ENCODE measurements at places on chromosomes 2 and 18.

DNA sequence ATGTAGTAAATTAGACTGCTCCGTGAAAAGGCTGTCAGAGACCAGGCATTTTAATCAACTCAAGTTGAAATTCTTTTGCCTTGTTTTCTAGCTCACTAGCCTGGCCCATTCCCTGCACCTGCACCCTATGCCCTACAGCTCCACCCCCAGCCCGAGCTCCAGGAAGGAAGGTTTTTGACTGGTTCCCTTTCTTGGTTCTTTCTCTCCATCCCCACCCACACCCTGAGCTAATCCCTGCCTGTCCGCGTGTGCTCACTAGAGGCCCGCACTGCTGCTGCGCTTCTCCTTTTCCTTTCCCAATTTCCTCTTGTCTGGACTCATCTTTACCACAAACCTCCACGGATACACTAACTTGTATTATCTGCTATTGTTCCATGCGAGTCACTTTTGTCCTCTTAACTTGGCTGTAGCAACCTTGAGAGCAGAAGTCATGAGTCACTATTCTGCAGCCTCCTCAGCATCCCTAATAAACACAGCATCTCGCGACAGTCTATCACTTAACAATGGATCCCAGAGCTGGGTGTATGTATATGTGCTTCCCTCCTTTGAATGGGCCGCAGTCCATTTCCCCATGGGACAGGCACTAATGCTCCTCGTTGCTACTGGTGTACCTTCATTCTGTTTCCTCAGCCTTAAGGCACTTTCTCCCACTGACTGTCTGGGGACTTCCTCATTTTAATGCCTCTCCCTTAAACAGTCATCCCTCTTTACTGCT lies 36.5 kb downstream of the COLEC12 start:
- DNase-seq = no peak

DNA sequence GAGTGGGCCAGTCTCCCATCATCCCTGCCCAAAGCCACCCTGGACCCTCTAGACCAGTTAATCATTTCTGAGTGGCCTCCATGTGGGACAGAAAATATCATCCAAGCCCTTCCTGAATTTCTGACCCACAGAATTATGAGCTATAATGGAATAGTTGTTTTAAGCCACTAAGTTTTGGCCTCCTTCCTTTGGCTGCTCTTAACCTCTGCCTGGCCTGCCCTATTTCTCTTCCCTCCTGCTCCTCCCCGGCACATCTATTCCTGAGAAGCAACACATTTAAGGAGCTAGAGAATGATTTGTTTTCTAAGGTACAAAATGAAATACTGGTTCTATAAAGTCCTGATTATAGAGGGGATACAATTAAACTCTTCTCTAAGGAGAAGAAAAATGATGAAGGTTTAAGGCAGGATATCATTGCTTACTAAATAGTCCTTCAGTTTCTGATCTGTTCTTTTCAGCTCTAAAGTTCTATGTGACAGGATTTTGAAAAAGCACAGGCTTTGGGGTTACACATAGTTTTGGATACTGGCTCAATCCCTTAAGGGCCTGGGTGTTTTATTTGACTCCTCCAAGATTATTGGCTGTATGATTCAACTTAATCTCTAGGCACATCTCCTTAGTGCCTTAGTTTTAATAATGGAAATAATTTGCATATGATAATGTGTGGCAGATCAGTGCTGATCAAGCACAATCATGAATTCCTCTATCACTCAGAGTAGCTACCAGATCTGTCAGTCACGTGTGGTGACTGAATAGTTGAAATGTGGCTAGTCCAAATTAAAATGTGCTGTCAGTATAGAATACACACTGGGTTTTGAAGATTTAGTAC lies 240.3 kb downstream of the VAPA start:
- no peak for DNase-seq

- no peak for DNase-seq
Observed at GRCh38 chr2:32172870-32173269, 7.2 kb downstream of the SLC30A6 start.

- DNase-seq = peak; percentile 40
Observed at GRCh38 chr18:63439334-63439733, 17.1 kb upstream of the VPS4B start.

GRCh38 chr2:215144106-215144875 lies 5.9 kb upstream of the ABCA12 start:
- DNase-seq = no peak

DNA sequence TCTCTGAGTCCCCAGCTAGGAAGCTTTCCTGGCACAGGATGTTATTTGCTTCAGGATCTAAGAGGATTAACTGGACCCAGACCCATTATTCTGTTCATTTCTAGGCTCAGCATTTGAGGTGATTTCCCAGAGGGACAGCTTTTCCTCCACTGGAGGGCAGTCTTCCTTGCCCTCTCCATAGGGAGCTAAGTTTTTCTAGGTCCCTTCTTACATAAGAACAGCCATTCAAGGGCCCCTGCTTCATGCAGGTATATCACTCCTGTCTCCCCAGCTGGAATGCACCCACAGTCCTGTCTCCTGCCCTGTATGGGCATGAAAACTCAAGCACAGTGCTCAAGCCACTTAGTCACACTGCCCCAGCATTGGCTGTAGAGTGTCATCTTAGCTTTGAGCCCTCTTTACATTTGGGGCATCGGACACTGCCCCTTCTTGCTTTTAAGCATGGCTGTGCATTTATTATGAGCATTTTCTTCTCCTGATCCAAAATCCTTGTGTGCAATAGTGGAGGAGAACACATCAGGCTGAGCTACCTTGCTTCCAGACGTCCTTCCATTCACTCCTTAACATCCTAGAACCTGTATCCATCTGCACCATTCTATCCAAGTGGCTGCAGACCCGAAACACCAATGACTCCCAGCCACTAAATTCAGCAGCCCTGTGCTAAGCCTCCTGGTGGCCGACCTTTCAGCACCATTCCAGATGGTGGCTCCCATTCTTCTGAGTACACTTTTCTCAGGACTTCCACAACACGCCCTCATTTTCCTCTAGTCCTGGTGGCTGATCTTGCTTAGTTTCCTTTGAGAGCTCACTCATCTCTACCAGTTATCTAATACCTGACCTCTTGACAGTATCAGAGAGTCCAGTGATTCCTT lies 80.0 kb downstream of the COPS8 start:
- no peak for DNase-seq

- peak; percentile 78 for DNase-seq
Observed at GRCh38 chr18:79394534-79395307, 1.0 kb upstream of the NFATC1 start.

- no peak for DNase-seq
Observed at GRCh38 chr2:153391131-153391530, 87.4 kb downstream of the RPRM start.

DNA sequence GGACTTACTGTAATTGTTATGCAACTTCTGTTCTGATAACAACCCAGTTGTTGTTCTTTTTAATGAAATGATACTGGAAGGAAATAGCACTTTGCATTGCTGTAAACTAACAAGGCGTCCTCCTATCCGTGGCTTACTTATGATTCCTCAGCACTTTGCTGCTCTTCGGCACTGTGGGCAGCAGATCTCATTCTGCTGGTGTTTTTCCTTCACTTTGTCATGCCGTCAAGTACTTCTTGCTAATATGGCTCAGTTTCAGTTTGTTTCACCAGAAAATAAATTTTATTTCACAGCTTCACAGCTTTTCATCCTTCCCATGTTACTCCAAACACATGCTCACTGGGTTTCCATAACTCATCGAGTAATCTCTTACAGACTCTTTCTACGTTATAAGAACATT lies 289.3 kb downstream of the MEIS1 start:
- no peak for DNase-seq

DNA sequence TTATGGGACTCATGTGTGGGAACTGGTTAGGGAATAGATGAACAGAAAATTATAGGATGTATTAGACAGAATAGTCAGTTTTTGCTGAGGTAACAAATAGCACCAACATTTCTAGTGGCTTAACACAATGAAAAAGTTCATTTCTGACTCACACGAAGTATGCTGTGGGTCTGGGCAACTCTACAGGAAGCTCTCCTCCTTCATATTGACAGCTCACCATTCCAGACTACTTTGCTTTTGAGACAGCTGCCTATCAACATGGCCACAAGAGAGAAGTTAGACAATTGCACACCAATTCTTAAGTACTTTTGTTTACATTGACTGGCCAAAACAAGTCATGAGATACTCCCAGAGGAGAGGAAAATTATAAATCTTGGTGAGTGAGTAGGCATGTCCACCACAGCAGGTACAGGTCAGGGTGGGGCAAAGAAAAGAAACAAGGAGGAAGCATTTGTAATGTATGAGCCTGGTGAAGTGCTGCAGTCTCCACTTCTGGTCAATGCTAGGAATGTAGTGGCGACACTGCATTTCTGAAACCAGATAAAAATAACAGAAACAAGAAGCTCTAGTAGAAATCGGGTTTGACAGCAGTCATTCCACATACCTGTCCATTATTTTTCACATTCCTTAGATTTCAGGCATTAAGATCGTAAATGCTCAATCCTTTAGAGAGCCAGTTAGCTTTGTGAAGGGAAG lies 141.6 kb downstream of the ICOS start:
- no peak for DNase-seq

GRCh38 chr2:104462731-104463130 lies 391.2 kb upstream of the POU3F3 start:
- no peak for DNase-seq

DNA sequence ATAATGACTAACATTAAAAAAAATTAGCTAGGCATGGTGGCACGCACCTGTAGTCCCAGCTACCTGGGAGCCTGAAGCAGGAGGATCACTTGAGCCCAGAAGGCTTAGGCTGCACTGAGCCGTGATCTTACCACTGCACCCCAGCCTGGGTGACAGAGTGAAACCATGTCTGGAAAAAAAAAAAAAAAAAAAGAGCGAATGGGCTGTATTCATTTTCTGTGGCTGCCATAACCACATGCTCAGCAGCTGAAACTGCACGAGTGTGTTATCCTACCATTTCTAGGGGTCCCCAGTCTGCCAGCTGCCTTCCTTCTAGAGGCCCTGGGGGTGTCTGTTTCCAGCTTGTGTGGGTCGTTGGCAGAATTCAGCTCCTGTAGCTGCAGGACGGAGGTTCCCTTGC lies 247.8 kb downstream of the EIPR1 start:
- no peak for DNase-seq

- DNase-seq = no peak
Observed at GRCh38 chr2:64533882-64534281, 9.8 kb downstream of the AFTPH start.

DNA sequence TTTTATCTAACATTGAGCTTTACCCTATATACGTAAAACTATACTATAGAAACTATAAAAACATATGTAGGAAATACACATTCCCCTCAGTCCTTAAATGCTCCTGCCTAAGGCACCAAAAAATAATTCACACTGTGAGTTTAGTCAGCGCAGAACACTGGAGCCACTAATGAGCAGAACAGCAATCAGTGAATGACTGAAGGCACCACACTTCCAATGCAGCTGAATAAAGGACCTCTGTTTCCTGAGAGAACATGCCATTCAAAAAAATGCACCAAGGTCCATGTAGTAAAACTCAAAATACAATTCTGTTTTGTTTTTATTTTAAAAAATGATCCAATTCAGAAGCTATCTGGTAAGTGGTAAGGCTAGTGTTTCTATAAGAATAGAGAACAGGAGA lies 1280.6 kb upstream of the NRXN1 start:
- DNase-seq = no peak

- DNase-seq = no peak
Observed at GRCh38 chr18:32086881-32087280, 4.8 kb upstream of the RNF138 start.

DNA sequence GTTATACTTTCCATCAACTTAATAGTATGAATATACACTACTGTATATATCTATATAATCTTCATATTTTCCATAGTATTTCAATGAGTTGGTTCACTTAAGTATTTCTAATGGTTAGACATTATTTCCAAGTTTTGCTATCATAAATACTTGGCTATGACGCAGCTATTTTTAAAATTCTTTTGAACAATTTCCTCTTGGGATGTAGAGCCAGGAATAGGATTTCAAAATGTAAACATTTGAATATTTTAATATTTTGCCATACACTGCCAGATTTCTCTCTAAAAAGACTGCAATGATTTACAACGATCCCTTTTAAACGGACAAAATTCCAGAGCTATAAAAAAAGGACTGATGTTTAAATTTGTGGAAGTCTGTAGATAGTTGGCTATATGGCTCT lies 95.6 kb downstream of the NUP35 start:
- no peak for DNase-seq

DNA sequence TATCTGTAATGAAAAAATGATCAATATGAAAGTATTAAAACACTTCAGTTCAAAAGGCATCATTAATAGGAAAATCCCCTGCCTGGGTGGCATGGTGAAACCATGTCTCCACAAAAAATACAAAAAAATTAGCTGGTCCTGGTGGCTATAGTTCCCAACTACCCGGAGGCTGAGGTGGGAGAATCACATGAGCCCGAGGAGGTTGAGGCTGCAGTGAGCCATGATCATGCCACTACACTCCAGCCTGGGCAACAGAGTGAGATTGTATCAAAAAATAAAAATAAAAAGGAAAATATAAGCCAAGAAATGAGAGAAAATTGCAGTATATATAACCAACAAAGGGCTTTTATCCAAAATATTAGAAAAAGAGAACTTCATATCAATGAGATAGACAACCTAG lies 71.6 kb upstream of the MYCN start:
- DNase-seq = no peak

GRCh38 chr18:39801010-39801409 lies 2154.0 kb upstream of the PIK3C3 start:
- no peak for DNase-seq

GRCh38 chr2:241820625-241821384 lies 11.8 kb downstream of the NEU4 start:
- DNase-seq = no peak

DNA sequence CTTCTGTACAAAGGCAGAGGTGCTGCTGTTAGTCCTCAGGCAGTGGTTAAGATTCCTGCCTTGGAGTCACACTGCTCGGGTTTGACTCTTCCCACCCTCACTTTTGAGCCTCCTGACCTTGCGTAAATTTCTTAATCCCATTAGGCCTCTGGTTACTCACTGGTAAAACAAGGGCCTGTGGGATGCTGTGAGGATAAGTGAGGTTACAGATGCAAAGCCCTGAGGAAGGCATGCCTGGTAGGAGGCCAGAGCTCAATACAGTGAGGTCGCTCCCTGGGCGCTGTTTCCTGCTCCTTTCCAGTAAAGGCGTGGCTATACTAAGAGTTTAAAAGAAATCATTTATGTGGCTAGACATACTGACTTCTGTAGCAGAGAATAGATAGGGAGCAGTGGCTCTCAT lies 127.5 kb upstream of the TMEM200C start:
- no peak for DNase-seq

- DNase-seq = no peak
Observed at GRCh38 chr2:44136252-44136651, 32.4 kb upstream of the PPM1B start.

GRCh38 chr18:58221060-58221725 lies 177.2 kb downstream of the NEDD4L start:
- no peak for DNase-seq

GRCh38 chr2:240437861-240438809 lies 2.7 kb downstream of the GPC1 start:
- DNase-seq = peak; percentile 75

- DNase-seq = no peak
Observed at GRCh38 chr2:233934524-233934923, 17.4 kb downstream of the TRPM8 start.

DNA sequence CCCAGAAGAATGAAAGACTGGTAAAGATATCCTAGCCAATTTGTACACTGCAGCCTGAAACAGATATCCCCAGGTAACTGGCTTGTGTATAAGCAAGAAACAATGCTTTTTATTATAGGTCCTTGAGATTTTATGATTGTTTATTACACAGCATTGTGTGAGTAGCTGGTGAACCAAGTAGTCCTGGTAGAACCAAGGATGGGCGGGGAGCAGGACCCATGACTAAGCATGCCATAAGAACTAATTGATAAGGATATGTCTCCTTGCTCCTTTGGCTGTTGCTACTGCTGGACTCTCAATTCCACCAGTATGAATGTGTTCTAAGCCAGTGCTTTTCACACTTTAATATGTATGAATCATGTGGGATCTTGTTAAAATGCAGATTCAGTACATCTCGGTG lies 12.3 kb upstream of the ALMS1 start:
- DNase-seq = no peak

Measured in activated T-cell treated with anti-CD3 and anti-CD28 coated beads, Interleukin-2, amount 50 U/mL, for 1 hour (primary cell).